ENCODE measurements at places on chromosomes 4 and X.

- no peak for DNase-seq
These were observed 1.6 kb downstream of the MTNR1A start for GRCh38 chr4:186553717-186554116.

DNA sequence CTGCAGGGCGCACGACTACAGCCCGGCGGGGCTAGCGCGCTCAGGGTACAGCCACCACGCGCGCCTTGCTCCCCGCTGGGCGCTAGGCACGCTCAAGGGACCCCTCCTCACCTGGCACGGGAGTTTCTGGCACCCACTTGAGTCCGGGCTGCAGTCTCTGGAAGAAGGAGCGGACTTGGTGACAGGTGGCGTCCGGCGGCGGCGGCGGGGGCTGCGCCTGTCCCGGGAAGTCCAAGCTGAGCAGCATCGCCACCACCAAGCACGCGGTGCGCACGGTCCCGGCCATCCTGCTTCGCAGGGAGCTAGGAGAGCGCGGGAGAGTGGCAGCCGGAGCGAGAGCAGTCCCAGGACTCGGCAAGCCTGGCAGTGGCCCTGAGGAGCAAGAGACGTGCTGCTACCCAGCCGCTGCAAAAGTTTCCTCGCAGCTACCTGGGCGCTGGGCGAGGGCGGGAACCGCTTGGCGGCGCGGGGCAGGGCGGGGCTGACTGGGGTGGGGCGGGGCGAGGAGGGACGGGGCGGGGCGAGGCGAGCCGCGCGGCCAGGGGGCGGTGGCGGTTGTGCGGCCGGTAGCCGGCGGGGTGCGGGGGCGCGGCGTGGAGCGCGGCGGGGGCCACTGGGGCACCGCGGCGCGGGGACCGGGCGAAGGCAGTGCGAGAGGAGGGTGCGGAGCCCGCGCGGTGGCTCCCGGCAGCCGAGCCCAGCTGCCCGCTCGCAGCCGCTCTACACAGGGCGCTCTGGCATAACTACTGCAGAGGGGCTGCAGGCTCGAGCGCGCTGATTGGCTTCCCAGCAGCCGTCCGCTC lies at the start of gene GPC3:
GPC3 (minus strand) TSS at position 431 of the 803 bp plus-strand sequence.
- no peak for DNase-seq

DNA sequence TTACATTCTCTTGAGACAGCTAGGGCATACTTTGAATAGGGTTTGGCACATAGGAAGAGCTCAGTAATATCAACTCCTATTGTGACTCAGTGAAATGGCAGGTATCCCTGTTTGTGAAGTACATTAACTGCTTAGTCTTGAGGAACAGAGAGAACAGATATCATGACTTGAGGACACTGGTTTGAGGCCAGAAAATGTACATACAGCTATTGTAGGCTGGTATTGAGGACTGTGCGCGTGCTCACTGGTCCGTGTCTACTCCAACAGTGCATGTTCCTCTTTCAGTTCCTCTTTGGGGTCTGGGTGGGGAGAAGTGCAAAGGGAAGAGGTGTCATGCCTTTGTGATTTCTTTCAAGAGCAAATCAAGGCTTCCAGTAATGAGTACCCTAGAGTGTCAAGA lies 34.6 kb upstream of the TBC1D9 start:
- DNase-seq = no peak

DNA sequence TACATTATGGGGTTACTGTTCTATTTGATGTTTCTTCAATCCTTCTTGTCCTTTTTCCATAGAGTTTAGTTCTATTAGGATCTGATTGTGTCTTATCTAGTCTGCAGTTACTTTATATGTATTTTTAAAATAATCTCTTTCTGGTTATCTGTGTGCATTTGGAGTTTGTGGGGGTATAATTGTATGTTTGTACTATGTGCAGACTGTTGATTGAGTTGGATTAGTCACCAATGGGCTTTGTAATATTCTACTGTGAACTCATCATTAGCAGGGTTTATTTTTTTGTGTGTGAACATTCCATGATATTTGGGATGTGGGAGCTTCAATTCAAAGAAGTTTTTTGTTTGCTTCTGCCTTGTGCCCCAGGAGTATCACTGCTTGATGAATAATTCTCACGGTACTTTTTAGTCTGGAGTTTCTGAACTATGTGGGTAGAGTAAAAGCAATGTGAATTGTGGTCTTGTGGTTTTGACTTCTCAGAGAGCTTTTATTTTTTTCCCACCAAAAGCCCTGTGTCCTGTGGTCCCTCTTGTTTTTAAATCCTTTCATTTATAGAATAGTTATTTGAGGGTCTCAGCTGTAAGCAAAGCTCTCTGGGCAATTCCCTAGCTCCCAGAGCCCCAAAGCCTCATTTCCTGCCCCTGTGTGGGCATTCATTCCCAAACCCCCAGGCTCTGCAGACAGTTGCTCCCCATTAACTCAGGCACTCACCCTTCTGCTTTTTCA lies 127.8 kb downstream of the PHKA2 start:
- no peak for DNase-seq

DNA sequence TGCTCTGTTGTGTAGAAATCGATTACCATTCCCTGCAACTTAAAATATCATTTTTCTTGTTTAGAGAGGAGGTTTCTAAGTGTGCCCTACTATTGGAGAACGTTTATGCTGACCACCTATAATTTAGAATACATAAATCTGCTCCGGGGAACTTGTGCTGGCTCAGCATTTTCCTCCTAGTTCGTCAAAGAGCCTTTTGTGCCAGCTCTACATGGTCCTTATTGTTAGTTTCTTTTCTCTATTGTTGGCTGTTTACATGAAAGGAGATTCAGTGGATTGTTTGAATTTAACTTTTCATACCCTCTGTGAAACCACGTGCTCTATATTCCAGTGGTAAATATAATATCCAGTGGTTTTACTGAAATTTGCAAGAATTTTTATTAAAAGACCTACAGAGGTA lies 53.4 kb upstream of the ATP8A1 start:
- no peak for DNase-seq

DNA sequence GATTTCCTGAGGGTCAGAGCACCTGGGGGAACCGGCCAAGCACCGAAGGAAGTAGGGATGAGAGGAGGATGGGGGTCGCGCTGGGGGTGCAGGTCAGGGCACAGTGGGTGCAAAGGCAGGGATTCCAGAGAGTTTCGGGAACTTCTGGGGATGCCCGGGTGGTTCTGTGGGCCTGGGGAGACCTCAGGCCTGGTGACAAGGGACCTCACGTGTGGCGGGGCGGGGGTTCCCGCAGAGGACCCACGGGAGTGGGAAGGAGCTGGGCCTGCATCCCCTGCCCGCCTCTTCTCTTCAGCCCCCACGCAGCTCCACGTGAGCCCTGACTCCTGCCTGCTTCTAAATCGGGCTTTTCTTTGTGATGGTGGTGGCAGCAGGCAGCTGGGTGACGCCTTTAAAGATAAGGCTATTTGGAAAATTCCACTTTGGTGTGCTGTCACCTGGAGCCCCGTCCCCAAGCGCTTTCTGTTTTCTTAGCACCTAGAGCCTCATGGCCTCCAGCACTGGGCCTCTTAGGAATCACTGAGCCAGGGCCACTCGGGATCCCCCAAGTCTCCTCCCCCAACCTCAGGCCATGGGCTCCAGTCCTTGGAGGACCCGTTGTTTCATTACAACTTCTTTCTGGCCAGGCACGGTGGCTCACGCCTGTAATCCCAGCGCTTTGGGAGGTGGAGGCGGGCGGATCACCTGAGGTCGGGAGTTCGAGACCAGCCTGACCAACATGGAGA lies 7.1 kb upstream of the TBC1D14 start:
- no peak for DNase-seq

DNA sequence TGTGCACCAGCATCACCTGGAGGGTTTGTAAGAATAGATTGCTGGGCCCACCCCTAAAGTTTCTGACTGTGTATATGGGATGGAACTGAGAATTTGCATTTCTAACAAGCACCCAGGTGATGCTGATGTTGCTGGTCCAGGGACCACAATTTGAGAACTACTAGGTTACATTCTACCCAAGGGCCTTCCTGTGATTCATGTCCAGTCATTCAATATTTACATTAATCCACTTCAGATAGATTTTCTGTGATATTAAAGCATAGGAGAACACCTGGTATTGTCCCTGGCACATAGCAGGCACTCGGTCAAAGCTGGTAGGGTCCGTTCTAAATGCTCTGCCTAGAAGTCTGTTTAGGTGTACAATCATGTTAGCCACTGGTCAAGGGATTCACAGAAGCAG lies 19.5 kb upstream of the XPNPEP2 start:
- DNase-seq = no peak

GRCh38 chrX:48153769-48154168 lies 23.3 kb downstream of the SPACA5B start:
- DNase-seq = no peak

- DNase-seq = no peak
These were observed 47.5 kb upstream of the SPANXN4 start for GRCh38 chrX:142978130-142978684.

DNA sequence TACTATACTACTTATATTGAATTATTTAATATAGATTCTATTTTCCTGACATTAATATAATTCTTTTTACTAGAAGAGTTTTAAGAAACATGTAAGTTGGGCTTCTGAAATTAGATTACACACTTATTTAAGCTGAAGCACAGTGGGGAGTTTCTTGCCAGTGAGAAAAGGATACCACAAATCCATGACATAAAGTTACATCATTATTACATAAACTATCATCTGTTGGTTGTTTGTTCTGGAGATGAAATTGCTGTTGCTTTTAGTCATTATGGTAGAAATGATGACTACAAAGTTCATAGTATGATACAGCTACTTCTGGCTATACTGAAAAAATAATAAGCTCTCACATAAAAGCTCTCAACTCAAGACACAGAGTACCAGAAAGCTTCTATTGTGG lies 880.4 kb downstream of the PCDH18 start:
- no peak for DNase-seq

DNA sequence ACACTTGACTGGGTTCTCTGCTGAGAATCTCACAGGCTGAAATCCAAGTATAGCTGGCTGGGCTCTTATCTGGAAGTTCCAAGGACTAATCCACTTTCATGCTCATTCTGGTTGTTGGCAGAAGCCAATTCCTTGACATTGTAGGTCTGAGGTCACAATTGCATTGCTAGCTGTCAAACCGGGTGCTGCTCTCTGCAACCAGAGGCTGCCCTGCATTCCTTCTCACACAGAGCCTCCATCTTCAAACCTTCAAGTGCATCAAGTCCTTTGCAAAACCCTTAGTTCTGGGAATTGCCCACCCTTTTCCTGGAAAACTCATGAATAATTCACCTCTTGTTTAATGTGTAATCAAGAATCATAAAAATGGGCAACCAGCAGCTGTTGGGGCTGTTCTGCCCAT lies 404.2 kb downstream of the KCNIP4 start:
- DNase-seq = no peak

DNA sequence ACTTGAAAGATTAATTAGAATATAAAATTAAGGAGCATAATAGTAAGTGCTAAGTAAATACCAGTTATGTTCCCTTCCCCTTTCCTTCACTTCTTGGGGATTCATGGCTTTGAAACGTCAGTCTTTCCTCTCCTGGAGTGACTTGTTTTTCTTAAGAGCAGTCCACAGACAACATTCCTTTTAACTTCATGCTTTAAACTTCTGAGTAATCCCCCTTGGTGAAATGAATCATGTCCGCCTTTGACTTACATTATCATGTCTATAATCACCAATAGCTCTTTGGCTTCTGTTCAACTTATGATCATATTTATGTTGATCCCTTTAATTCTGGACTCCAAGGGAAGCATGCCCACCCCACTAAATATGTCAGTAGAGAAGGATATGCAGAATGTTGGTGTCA lies 1012.1 kb upstream of the SLIT2 start:
- DNase-seq = no peak

GRCh38 chr4:164384416-164384815 lies 369.5 kb upstream of the SMIM31 start:
- DNase-seq = no peak

DNA sequence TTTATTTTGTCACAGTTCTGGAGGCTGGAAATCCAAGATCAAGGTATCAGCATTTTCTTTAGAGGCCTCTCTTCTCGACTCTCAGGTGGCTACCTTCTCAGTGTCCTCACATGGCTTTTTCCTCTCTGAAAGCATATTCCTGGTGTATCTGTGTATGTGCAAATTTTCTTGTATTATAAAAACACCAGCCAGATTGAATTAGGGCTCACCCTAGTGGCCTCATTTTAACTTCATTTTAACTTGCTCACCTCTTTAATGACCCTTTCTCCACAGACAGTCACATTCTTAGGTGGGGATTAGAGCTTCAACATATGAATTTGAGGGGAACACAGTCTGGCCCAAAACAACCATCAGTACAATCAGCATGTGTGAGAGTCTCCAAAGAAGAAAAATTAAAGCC lies 542.4 kb upstream of the FAM241A start:
- DNase-seq = no peak

GRCh38 chr4:107845681-107846080 lies 20.9 kb downstream of the SGMS2 start:
- DNase-seq = no peak

- DNase-seq = no peak
These were observed 15.0 kb downstream of the CD40LG start for GRCh38 chrX:136662976-136663375.

GRCh38 chrX:38166478-38167083 lies 54.1 kb downstream of the SRPX start:
- no peak for DNase-seq

DNA sequence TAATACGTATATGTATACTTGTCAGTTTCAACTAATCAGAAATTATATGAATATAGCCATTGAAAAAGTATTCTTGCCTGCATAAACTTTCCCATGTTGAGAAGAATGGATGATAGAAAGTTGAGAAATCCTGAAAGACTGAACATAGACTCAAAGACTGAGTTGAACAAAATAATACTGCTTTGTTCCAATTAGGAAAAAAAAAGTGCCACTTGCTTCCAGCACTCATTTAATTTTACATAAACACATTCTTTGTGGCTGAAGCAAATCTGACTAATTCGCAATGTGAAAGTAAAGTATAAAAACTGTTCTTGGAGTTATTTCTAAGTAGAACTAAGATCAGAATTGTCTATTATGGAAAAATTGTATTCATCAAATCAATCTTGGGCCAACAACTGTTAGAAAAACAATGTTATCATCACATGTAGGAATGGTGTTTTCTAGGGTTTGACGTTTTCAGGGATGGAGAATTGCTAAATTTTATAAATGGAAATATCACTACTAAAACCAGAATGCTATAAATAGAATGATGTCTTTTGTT lies 2334.6 kb downstream of the PCDH7 start:
- DNase-seq = no peak

DNA sequence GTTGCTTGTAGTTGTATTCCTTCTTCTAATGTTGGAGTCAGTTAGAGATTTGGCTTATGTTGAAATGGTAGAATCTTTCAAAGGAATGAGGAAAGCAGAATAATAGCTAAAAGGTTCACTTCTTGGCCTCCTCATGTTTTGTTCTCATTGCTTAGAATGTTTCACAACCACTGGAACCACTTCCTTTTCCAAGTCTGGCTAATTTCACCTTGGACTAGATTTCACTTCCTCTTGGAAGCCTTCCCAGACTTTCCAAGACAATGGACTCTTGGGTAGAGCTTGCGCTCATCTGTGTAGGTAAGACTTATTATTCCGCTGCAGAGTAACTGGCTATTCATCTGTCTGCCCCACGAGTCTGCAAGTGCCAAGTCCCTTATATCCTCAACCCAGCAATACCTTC lies 8.3 kb downstream of the SPATA18 start:
- DNase-seq = no peak
